ENCODE measurements at places on chromosomes 5 and 9. TPM values are rescaled to one million over a fixed set of nuclear protein-coding genes. Genes with fewer than 3 reads are reported as not detected.

GRCh38 chr5:133824661-133825254, 143.7 kb downstream of the C5orf15 start:
- no peak for DNase-seq

DNA sequence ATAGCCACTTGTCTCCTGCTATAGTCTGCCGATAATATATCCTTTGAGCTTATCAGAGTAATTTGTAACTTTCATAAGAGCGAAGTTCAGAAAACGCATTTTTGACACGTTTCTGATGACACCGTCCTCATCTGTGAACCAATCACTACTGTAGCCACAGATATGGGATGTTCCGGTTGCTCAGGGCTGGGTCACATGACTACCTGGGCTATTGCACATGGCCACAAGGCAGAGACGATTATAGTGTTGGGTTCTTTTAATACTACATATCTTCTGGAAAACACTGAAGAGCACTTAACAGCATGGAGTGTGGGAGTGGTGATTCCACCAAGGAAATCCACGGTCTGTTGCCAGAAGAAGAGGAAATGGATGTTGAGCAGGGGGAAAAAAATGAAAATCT, 115.0 kb upstream of the ADRA1B start:
- DNase-seq: no peak

- DNase-seq: no peak
Measured at GRCh38 chr9:115415450-115415849, 297.5 kb upstream of the TNC start.

DNA sequence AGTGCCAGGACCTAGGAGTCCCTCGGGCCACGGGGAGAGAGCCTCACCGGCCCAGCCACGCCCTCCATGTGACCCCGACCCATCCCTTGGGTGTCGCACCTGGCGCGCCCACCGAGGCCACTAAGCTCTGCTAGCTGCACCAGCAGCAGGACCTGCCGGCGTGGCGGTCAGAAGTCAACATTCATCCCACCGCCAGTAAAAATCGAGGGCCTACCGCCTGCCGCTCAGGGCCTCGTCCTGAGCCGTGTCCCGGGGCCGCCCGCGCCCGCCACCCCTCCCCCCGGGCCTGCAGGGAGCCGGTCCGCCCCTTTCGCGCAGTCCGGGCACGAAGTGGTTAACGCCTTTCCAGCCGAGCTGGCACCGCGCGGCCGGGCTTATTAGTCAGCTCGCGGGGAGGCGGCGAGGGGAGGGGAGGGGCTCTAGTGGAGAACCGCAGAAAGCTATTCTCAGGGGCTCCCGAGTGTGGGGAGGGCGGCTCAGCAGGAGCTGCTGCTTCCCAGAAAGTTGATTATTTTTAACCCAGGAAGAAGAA, 124.4 kb downstream of the C9orf50 start:
- peak; percentile 83 for DNase-seq

The ZCCHC10 gene
- polyA plus RNA-seq: 27.7 TPM

The KIAA0825 gene
- 2.1 TPM for polyA plus RNA-seq
